Fibroblast of the aortic adventitia (primary cell): ENCODE measurements at places on chromosomes 2 and 18.

DNA sequence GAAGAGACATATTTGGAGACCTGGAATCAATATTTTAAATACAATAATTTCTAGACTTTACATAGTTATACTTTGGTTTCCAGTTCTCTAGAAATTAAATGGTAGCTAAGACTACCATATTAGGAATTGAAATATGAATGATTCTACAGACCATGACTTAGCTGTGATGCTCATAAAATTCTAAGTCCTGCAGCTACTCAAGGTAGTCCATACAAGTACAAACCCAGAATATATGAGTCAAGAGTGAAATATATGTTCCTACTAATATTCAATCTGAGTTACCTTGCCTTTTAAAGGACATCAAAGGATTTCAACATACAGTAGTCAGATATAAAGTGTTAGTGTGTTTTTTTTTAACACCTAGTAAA, 10.1 kb upstream of the SPOPL start:
- DNase-seq: no peak

GRCh38 chr2:227082286-227082685, 81.7 kb downstream of the COL4A4 start:
- DNase-seq: no peak

DNA sequence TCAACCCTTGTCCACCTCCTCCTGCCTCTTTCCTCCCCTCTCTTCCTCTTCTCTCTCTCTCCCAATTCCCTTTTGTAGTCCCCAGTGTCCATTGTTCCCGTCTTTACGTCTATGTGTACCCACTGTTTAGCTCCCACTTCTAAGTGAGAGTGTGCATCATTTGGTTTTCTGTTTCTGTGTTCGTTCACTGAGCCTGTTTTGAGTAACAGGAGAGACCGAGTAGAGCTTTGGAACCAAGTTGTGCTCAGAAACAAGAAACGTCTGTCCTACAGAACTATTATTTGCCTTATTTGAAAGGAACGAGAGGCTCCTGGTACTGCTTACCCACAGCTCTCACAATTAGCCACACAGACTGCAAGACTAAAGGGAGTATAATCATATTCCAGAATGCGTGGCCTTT, 50.1 kb upstream of the MAPRE2 start:
- DNase-seq: no peak

- DNase-seq: no peak
Observed at GRCh38 chr2:70397186-70397585, 95.3 kb upstream of the FAM136A start.

DNA sequence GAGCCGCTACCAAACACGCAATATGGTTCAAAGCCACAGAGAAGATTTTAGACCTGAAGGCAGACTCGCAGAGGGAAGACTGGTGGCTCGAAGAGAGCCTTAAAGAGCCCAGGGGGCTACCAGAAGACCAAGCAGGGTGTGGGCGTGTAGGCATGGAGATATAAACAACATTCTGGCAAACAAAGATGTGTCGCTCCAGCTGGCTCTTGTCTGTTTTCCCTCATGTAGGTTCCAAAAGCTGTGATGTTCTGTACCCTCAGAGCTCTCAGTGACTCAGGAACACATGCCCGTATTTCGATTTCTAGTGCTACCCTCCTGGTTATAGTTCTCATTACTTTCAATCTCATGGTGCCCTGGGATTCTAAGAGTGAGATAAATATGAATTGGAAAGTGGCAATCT, 44.5 kb downstream of the DOCK10 start:
- DNase-seq: no peak

DNA sequence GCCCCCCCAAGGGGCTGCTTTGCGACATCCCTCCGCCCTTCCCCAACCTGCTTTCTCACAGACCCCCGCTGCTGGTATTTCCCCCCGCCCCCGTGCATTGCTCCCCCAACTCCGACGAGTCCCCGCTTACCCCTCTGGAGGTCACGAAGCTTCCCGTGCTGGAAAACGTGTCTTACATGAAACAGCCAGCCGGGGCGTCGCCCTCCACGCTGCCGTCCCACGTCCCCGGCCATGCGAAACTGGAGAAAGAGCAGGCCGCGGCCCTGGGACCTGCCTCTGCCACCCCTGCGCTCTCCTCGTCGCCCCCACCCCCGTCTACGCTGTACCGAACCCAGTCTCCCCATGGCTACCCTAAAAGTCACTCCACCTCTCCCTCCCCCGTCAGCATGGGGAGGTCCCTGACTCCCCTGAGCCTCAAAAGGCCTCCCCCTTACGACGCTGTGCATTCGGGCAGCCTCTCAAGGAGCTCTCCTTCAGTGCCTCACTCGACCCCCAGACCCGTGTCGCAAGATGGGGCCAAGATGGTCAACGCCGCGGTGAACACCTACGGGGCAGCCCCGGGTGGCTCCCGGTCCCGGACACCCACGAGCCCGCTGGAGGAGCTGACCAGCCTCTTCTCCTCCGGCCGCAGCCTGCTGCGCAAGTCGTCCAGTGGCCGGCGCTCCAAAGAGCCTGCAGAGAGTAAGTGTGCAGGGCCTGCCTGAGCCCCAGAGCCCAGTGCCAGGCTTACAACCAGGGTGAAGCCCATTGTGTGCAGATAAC, 183.0 kb downstream of the NYAP2 start:
- DNase-seq: no peak
